SK-N-DZ (cell line): ENCODE measurements at places on chromosomes 16 and 17.
A peak's percentile ranks its signal among the peaks of the same experiment; 100 is the strongest.

DNA sequence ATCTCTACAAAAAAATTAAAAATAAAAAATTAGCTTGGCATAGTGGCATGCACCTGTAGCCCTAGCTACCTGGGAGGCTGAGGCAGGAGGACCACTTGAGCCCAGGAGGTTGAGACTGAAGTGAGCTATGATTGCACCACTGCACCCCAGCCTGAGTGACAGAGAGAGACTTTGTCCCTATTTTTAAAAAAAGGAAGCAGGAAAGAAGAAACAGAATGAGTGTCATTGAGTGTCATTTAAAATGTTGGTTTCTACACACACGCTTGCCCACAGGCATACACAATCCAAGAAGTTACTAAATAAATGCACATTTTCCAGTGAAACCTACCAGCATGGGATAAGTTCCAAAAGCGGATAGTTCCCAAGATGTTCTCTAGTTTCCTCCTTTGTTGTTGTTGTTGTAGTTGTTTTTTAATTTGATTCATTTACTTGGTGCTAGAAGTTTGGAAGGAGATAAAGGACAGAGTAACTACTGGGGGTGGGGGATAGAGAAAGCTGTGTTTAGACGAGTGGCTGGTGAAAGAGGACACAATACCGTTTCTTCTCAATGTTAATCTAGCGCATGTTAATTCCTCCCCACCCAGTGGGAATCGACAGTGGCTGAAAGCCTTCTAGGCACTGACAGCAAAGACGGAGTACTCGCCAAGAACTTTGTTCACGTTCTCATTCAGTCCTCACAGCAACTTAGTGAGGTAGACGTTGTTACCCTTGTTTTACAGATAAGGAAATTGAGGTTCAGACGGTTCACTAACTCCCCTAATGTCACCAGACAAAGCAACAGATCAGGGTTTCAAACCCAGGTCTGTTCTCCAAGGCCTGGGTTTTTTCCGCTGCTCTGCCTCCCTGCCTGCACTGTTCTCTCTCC is 17.3 kb downstream of the MRPS23 start:
- DNase-seq: no peak

GRCh38 chr16:50040018-50040417 is 15.0 kb downstream of the CNEP1R1 start:
- no peak for DNase-seq

GRCh38 chr16:58235663-58236062 is 37.8 kb upstream of the CSNK2A2 start:
- DNase-seq: no peak

DNA sequence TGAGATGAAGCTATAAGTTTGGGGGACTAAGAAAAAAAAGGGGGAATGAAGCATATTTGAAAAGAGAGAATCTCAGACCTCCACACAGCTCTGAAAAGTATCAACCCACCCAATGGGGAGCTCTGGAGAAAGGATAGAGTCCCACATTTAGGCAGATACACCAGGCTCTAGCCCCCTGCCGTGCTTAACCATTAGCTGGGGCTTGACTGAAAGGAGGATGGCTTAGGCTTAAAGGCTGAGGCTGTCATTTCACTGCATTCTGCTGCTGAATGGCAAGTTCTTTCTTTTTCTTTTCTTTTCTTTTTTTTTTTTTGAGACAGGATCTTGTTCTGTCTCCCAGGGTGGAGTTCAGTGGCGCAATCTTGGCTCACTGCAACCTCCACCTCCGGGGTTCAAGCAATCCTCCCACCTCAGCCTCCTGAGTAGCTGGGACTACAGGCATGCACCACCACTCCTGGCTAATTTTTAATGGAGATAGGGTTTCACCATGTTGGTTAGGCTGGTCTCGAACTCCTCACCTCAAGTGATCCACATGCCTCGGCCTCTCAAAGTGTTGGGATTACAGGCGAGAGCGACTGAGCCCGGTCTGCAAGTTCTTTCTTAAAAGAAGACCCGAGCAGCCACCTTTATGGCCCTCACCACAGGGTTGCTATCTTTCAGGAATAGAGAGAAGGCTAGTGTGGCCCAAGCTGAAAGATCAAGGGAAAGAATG is 9.0 kb upstream of the MMP2 start:
- no peak for DNase-seq

DNA sequence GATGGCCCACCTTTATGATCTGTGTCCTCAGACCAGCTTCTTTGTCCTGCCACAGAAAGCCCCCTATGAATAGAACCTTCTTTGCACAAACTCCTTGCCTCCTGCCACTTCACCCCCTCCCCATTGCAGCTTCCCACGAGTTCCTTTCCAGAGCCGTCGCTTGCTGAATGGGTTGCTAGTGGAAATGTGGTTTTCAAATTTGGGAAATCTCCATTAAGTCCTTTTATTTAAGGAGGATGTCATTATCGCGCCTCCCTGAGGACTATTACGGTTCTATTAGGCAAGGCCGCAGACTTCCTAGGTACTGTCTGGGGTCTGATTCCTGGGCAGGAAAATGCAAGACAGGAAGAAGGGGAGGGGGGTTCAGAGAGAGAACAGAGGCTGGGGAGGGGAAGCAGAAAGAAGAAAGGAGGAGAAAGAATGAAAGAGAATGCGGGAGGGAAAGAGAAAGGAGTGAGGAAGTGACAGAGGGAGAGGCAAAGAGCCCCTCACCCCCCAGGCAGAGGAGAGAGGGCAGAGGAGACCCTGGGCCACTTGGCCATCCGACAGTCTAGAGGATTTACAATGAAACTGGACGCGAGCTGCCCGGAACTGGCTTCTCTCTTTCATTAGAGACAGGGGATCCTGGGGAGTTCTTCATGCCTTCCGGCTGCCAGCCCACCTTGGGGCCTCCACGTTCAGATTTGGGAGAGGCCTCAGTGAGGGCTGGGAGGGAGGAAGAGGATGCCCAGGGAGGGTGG is 31.7 kb upstream of the ETV4 start:
- no peak for DNase-seq

GRCh38 chr16:25413975-25414374 is 156.3 kb upstream of the ZKSCAN2 start:
- DNase-seq: peak; percentile 83

- DNase-seq: no peak
Measured at GRCh38 chr17:82875407-82875856, 35.6 kb upstream of the ZNF750 start.

DNA sequence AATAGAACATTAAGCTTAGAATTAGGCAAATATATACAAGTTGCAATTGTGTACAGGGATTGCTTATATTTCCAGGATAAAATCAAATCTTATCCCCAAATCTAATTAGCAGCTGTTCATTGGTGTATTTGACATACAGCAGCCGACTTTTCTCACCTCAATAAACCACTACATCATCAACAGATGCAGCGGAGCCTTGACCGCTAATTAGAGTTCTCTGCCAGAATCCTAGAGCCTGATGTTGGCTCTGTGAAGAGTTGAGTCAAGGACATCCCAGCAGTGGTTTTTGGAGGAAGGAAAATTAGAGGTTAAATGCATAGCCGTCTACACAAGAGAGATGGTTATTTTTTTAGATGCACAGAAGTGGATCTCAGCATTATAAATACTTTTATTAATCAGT is 221.9 kb upstream of the CACNG5 start:
- DNase-seq: peak; percentile 64

- no peak for DNase-seq
Measured at GRCh38 chr16:46887524-46887854, 3.3 kb downstream of the GPT2 start.

DNA sequence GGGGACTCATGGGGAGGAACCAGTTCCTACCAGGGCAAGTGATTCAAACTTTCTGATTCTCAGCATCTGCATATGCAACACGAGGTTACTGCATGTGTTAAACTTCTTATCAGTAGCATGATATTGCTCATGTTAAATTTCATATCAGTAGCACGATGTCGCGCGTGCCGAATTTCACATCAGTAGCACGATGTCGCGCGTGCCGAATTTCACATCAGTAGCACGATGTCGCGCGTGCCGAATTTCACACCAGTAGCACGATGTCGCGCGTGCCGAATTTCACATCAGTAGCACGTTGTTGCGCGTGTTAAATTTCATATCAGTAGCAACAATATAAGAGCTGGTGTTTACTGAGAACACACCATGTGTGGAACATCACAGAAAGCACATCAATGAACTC is 221.6 kb downstream of the GSG1L start:
- no peak for DNase-seq

GRCh38 chr17:68428498-68429172 is 28.7 kb downstream of the WIPI1 start:
- no peak for DNase-seq

- DNase-seq: no peak
Measured at GRCh38 chr17:15265131-15265530, at the start of gene PMP22. TSS of gene PMP22 (minus strand) at chr17:15265326. CDS start at chr17:15260727, 4,599 bp downstream.

GRCh38 chr17:80441133-80441578 is 26.2 kb downstream of the ENDOV start:
- DNase-seq: no peak

DNA sequence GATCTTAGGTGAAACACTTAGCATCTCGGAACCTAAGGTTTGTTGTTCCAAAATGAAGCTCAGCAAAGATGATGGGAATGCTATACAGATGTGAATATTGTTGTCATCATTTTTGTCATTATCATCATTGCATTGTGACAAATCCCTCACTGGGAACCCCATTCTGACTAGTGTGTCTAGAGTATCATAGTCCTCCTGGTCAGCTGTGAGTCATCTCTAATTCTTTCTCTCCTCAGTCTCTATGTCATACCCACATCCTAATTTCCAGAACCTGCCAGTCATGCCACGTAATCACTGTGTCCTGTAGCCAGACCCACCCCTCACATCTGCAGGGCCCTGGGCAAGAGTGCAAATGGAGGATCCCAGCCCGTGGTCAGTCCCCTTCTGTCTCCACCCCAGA is 60.5 kb upstream of the CLEC3A start:
- no peak for DNase-seq

GRCh38 chr16:23957287-23957686 is 121.5 kb downstream of the PRKCB start:
- no peak for DNase-seq

- DNase-seq: no peak
Measured at GRCh38 chr17:15657868-15658267, 26.2 kb downstream of the TRIM16 start.

GRCh38 chr17:34859652-34860051 is 101.6 kb downstream of the CCT6B start:
- DNase-seq: no peak

GRCh38 chr17:68418876-68419275 is 38.4 kb downstream of the WIPI1 start:
- DNase-seq: no peak
